ENCODE measurements at places on chromosomes 16 and 17.

GRCh38 chr17:77779711-77780539, 178.6 kb upstream of the TNRC6C start:
- DNase-seq: no peak

DNA sequence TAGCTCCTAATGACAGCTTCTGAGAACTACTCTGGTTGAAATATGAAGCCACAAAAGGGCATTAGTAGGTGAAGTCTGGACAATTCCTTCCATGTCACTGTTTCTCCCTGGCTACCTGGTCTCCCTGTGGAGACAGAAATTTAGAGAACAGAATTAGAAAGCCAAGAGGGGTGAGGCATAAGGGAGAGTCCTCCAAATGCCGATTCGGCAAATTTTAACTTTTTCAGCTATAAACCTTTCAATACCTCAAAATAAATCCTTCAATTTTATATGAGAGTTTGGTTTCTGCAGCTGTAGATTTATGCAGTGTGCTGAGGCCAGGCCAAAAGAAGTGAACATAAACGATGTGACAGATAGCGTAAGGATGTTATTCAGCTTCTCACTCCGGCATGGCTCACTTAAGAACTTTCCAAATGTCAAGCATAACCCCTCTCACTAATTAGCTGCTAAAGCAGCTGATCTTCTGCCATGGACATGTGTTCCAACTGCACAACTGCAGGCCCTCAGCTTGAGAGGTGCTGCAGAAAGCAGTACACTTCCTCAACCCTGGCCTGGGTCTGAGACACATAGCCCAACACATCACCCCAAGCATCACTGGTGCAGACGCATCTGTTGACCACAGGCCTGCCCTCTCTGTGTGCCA, 247.9 kb upstream of the SOX9 start:
- no peak for DNase-seq

DNA sequence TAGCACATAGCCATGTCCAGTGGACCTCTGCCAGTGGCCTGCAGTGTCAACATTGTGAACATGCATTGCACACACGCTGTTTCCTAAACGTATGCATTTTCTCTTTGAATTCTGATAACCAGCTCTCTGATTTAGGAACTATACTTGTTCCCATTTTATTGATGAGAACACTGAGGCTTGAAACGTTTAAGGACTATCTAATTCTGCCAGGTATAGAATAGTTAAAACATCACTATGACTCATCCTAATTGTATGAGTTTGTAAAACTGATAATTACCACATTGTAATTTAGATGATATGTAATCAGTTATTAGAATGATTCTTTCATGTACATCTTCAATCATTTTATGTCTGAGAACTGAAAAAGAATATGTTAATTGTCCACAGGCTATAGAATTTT, 3.1 kb downstream of the BEAN1 start:
- no peak for DNase-seq

DNA sequence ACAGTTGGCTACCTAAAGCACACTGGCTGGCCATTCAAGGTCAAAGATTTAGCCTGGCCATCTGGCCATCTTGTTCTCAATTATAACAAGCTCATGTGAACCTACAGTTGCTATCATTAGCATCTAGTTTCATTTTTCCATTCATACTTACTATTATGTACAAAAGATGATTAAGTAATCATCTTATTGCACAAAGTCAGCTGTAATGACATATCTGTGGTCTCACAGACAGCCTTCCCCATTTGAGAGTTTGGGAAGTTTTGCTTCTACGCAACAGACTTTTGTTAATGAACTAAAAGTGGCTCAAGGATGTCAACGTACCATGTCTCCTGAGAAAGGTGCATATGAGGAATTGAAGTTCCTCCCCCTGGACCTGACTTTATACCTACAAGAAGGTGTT, 51.3 kb downstream of the HS3ST3B1 start:
- DNase-seq: no peak

- no peak for DNase-seq
Measured at GRCh38 chr16:22942811-22943210, 128.8 kb downstream of the HS3ST2 start.

DNA sequence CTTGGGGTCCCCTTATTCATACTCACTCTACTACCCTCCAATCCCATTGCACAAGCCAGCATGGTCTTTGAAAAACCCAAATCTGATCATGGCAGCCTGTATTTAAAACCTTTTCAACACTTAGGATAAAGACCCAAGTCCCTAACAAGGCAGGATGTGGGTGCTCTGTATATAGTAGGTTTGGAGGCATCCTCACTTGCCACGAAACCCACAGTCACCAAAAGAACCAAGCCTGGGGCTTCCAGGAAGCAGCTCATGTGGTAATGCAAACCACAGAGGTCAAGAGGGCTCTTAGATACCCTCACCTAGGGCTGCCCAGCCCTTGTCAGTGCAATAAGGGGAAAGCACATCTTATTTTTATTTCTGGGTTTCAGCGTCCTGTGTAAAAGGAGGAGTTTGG, 218.6 kb upstream of the ASIC2 start:
- peak; percentile 1 for DNase-seq

GRCh38 chr17:28391401-28391800, 14.6 kb downstream of the SLC46A1 start:
- no peak for DNase-seq

- no peak for DNase-seq
Measured at GRCh38 chr17:6570731-6571451, 14.5 kb upstream of the PITPNM3 start.

Measured in CD4-positive, alpha-beta T cell treated with Interleukin-17A for 1 hour (primary cell).